Suppressor macrophage (primary cell): ENCODE measurements at places on chromosomes 2 and 18.
A peak's percentile ranks its signal among the peaks of the same experiment; 100 is the strongest.

- no peak for DNase-seq
These were observed 111.5 kb upstream of the CNGA3 start for GRCh38 chr2:98234776-98235175.

DNA sequence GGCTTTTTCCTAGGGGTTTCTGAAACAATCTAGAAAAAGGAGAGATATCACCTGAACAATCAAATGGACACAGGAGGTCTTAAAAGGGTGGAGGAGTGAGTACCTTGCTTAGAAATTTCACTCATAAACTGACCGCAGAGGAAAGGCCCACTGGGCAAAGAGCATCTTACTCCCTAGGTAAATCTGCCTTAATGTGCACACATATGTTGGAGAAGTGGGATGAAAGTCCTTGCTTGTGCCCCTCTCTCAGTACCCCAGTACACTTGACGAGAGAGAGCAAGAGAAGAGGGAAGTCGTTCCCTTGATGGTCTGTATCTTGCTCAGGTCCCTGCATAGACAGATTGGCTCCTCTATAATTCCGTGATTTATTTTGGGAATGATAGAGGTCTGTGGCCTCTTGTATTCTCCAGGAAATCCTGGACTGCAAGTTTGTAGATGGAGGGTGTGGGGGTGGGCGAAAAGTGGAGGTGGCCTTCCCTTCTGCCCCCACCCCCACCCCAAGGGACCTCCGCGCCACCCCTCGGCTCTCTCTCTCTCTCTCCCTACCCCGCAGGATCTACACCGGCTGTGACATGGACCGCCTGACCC lies 6.8 kb downstream of the TBR1 start:
- DNase-seq: no peak

- DNase-seq: no peak
These were observed 36.2 kb downstream of the CCDC178 start for GRCh38 chr18:33404244-33404873.

GRCh38 chr2:196617430-196617829 lies 22.1 kb upstream of the CCDC150 start:
- no peak for DNase-seq

- no peak for DNase-seq
These were observed 19.5 kb upstream of the TNS1 start for GRCh38 chr2:218022131-218022850.

DNA sequence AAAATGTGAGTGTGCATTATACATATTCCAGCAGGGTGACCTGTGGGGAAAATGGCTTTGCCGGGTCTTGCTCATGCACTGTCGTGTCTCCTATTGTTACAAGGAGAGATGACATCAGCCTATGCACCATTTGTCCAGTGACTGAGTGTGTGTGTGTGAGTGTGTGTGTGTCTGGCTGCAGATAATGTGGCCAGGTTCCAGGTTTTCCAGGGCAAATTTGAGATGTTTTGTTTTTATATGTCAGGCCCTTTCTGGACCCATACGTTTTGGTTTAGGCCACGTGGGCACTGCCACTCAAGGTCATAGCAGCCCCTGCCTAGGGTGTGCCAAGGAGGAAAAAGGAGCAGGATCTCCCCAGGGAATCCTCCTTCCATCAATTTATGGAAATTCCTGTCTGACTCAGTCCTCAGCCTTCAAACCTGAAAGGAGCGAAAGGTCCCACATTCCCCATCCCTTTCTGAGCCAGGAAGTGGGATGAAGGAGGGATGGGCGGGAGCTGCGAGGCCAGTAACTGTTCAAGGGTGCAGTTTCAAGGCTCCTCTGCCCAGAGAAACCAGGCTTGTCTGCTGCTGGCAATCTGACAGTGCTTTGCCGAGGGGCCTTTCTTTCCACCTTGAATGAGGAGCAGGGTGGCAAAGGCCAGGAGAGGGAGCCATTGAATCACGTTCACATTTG lies 93.0 kb upstream of the SMAD2 start:
- DNase-seq: peak; percentile 44

DNA sequence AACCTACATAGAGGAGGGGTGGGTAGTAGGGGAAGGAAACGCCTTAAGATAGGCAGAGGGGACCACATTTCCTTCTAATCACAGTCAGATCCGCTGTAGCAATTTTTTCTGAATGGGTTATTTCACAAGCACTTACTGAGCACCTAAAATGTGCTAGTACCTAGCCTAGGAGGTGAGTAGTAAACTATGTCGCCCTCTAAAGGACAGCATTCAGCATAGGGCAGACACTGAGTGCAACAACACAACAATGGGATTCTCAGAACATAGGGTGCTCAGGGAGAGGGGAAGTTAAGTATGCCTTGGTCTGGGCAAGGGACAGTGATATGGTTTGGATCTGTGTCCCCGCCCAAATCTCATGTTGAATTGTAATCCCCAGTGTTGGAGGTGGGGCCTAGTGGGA lies 166.1 kb upstream of the RAB6C start:
- no peak for DNase-seq

DNA sequence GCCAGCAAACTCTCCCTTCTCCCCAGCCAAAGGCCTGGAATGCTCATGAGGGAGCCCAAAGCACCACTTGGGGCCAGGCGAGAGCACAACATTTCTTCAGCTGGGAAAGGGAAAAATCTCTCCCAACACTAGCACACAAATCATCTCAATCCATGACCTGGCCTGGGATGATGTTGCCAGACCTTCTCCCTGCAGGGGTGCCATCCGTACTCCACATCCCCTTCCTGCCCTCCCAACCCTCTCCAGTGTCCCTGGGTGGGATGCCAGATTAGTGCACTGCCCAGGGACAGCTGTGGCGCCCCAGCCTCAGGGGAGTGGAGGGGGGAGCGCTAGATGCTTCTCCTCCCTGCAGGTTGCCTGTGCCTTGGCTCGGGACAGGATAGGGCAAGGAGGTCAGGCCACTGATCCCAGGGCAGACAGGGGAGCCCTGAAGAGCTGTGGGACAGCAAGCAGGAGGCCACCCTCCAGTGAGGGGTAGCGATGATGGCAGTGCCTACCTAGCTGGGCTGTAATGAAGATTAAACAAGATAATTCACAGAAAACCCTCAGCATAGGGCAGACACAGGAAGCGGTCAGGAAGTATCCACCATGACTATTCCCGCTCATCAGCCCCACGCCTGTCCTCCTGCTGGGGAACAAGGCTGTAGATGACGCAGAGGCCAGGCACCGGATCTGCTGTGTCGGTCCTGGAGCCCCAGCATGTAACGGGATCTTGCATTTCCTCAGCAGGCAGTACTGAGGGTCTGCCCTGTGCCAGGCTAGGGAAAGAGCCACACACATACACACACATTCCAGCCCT lies 31.1 kb downstream of the SERTAD2 start:
- DNase-seq: no peak

DNA sequence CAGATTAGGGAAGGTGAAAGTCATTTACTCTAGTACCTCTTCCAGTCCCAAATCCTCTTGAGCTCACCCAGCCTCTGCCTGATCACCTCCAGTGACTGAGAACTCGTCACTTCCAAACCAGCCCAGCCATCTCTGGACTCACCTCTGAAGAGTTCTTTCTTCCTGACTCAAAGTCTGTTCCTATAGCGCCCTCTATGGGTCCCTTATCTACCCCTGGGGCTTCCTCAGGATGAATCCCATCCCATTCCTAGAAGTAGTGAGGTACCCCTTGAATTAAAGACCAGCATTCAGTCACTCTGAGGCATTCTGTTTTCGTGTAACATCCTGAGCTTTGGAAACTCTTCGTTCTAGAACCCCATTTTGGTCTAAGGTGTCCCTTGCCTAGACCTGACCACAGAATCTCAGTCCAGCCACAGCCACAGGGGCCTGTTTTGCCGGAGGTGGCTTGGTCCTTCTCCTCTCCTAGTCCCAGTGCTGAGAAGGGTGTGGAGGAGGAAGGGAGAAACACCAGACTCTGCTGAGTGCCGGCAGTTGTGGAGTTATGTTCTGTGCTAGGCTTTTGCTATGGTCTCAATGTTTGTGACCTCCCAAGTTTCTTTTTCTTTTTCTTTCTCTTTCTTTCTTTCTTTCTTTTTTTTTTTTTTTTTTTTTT lies 32.7 kb downstream of the SIX3 start:
- peak; percentile 73 for DNase-seq

- peak; percentile 64 for DNase-seq
These were observed 99.7 kb downstream of the SLC8A1 start for GRCh38 chr2:40352041-40352702.

GRCh38 chr2:229868794-229869193 lies 53.0 kb downstream of the TRIP12 start:
- peak; percentile 3 for DNase-seq

DNA sequence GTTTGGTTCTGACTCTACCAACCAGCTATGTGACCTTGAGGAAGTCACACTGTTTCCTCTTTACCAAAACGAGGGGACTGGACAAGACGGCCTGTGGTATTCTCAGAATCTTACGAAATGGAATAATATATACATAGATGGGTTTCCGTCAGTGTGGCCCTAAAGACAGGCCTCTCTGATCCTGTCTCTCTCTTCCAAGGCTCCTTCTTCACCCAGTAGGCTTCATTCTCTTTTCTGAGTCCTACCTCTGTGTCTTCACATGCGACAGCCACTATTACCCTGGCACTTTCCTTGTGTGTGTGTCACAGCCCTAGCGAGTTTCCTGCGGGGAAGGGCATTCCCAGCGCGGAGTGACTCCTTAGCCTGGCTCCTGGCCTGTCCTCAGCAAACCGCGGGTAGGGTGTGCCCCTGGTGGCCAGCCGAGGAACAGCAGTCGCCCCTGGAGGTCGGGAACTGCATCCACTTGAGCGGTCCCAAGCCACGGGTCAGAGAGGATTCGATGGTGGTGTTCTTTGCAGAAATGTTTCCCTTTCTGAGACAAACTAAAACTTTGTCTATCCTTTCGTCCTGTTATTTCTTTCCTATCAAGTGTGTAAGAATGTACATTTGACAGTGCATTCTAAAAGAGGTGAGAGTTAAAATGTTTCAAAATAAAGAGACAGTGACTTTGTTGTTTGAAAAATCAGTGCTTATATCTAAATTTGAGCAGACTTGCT lies 63.3 kb downstream of the RAB31 start:
- peak; percentile 91 for DNase-seq

DNA sequence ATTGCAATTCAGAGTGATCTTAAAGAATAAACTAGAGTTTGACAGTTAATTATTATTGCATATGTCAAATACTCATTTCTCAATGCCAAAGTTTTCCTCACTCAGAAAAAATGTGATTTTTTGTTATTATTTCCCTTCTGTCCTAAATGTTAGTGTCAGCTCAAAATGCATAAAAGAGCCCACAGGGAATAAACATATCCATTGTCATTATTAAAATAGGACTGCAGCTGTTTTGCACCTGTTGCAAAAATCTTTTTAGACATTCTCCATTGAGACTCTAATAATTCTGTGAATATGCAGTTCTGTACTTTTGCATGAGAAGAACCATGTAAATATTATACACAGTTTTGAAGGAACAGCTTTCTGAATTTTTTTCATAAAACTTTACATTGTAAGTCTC lies 540.0 kb upstream of the SLC39A10 start:
- DNase-seq: no peak

DNA sequence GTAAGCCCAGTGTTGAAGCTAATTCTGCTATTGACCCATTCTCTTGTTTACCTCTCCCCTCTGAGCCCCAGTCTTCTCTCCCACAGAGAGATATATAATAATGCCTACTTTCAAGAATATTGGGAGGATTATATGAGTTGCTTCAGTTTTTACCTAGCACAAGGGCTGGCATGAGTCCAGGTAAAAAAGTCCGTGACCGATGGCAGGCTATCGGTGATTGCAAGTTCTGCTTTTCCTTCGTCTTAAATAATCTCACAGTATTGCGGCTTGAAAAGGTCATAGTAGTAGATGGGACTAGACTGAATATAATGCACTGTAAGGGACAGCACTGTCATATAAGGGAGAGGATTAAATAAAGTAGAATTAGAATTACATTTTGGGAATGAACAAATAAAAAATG lies 77.6 kb downstream of the KIF5C start:
- DNase-seq: no peak

- peak; percentile 90 for DNase-seq
These were observed 20.3 kb downstream of the SLC8A1 start for GRCh38 chr2:40431600-40431955.

GRCh38 chr18:49185623-49186022 lies 234.9 kb upstream of the SMAD7 start:
- no peak for DNase-seq

DNA sequence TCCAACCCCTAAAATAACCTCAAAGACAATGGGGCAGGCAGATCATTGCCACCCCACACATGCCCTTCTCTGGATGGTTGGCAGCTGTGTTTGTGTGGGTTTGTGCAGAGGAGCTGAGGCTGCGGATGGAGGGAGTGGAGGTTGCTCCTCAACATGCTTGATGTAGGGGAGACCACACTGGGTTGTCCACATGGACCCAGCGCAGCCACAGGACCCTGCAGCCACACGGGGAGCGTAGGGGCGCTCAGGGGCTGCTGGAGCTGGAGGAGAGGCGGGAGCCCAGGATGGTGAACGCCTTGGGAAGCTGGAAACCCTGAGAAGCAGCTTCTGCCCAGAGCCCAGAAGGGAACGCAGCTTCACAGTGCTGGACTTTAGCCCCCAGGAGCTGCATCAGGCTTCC lies 56.3 kb upstream of the TMEM18 start:
- no peak for DNase-seq

DNA sequence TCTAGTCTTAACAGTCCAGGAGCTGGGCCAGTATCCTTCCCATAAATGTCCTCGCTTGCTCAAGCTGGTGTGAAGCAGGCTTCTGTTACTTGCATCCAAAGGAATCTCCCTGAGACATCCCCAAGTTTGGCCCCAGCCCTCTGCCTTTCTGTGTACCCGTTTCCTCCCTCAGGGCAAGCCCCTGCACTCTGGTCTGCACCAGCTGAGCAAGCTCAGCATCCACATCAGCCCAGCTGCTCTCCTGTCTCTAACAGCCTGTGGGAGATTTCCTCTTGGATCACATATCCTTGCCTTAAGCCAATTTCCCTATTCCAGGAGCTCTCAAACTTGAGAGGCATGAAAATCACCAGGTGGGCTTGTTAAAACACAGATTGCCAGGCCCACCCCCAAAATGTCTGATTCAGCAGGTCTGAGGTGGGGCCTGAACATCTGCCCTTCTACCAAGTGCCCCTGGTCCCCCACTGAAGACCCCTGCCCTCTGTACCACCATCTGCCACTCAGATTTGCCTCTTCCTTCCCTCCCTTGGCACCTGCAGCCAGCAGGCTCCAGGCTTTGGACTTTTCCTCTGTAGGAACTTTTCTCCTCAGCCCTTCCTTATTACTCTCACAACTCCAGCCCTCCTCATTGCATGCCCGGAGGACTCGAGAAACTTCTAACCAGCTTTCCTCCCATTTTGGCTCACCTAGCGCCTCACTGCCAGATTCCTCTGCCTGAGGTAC lies 32.1 kb downstream of the REEP1 start:
- no peak for DNase-seq

DNA sequence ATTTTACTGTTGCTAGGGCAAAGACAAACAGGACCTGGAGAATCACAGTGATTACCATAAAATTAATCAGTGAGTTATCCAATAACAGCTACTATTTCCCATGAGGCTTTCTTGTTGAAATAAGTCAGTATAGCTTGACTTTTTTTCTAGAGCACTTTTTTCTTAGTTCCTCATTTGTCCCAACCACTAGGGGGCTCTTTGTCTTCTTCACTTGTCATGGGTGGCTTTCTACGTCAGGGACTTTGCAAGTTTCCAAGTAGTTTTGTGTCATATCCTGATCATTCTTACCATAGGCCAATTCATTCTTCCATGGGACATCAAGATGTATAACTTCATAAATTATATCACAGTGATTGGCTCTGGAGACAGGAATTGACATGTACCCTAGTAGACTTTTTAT lies 1019.6 kb upstream of the PIK3C3 start:
- peak; percentile 40 for DNase-seq
